Effector memory CD8-positive, alpha-beta T cell (primary cell): ENCODE measurements at places on chromosomes 11 and 22.

DNA sequence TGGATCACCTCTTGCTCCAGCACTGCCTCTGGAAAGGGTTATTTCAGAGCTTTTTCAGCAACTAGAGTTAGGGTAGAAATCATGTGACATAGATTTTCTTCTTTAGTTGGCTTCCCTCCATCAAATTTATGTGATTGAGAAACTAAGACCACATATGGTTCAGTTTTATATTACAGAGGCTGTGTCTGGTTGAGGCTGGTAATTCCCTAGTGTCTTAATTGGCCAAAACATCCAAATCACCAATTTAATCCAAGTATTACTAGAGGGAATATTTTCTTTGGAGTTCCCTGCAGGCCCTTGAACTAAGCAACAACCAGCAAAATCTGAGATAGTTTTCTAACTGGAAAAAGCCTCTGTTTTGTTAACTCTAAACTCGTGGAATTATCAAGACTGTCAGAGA lies 136.3 kb downstream of the ARHGAP42 start:
- no peak for DNase-seq

DNA sequence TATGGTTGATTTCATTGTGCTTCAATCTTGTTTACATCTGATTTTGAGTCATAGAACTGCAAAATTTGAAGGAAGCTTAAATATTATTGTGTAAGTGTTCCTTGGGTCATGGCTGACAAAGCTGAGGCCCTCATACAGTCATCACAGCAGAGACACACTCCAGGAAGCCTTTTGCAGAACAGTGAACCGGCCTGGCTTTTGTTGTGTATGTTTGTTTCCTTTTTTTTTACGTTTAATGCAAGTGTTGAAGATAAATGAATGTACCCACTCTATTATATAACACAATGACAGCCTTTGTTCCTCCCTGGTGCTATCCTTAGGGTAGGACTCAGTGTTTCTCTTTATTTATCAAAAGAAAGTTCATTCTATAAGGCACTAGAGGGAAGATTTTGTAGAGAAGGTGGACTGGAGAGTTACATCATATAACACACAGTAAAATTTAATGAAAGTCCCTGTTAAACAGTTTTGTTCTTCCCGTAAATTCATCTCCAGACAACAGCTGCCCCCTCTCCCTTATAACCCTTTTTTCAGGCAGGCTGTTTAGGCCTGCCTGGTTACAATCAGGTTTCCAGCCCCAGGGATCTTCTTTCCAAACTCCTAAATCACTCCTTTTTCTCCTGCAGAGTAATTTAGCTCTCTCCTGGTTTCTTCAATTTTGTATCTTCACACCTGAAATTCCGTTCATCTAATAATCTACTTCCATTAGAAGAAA lies 34.3 kb upstream of the CSTF3 start:
- no peak for DNase-seq

- no peak for DNase-seq
Observed at GRCh38 chr22:49886346-49887063, 31.7 kb downstream of the ALG12 start.

DNA sequence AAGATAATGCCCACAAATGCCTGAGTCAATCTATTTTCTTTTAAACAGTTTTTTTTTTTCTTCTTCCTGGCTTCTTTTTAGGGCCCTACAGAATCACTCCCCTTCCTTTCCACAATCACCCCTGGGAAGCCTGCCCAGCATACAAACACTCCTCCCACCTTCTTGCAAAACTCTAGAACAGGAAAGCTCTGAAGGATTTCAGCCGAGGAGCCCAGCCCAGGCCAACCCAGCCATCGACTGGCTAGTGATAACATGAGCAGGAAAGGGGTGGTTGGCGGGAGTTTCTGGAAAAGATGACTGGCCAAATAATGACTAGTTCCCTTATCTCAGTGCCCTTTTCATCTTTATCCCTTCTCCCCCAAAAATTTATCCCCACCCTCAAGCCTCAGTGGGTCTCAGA lies 68.2 kb downstream of the USP35 start:
- DNase-seq = no peak

- DNase-seq = no peak
Observed at GRCh38 chr11:114073007-114073827, 13.7 kb downstream of the ZBTB16 start.

DNA sequence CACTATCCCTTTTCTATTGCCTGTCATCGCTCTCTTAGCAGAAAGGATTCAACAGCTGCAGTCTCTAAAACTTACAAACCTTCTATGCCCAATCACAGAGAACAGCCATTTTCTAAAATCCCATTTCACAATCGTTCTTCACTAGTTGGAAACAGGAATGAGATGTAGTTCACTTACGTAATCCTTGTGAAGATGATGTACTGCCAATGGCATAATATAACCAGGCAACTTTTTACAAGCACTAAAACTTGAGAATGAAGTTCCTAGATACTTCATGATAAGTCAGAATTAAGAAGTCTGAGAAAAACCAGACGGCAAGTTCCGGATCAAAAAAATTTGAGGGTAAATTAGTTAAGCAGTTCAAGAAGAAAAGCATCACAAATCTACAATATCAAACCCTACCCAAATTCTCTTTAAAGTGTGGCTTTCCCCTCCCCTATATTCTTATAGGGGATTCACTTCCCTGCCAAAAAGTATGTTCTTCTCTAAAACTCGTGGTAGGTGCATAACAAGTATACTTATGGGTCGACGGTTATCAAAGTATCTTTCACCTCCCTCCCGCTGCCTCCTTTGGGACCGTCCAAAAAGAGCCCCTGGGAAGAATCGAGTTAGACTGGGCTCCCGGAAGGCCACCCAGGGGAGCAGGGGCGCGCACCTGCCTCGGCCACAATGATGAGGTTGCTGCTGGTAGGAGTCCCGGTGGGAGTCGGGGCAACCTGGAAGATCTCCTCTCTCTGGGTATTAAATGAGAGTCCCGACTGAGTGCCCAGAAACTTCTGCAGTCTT lies 666 bp downstream of the MSANTD4 start:
- no peak for DNase-seq

GRCh38 chr11:72617080-72617762 lies 57.0 kb downstream of the PDE2A start:
- no peak for DNase-seq

DNA sequence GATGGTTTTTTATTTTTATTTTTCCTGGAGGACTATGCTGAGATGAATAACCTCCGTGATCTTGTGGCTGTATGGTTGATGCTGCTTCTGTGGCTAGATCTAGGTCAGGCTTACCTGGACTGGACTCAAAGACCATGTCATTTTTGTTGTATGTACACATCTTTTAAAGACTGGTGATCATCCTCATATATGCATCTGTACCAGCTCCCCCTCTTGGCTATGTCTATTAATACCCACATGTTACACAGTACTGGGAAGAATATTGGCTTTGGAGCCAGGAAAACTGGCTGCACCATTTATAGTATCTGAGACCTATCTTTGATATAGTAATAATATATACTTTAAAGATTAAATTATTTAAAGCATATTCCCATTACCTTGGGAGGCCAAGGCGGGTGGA lies 18.4 kb upstream of the PITPNB start:
- DNase-seq = no peak

- no peak for DNase-seq
Observed at GRCh38 chr11:35822815-35823495, 120.9 kb upstream of the LDLRAD3 start.

DNA sequence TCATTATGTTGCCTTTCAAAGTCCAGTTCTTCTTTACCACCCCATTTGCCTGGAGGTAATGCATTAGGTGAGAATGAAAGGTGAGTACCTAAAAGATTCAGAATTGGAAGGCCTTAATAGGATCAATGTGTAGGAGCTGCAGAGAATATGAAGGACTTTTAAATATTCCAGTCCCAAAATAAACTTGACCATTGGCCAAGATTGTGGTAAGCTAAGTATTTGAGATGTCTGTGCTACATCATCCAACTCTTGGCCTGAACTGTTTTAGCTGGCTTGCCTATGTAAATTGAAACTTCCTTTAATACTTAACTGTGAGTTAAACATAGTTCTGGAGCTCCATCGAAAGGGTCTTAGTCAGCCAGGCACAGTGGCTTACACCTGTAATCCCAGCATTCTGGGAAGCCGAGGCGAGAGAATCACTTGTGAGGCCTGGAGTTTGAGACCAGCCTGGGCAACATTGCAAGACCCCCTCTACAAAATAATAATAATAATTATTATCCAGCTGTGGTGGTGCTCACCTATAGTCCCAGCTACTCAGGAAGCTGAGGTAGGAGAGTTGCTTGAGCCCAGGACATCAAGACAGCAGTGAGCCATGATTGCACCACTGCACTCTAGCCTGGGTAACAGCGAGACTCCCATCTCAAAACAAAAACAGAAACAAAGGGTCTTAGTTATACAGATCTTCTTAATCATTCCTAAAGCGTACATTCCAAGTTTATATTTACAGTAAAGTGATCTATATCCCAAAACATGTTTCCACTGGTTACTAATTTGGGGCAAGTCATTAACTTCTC lies 29.8 kb downstream of the MTMR3 start:
- DNase-seq = no peak

GRCh38 chr11:61626580-61627380 lies 45.9 kb upstream of the SYT7 start:
- DNase-seq = no peak

- no peak for DNase-seq
Observed at GRCh38 chr11:118673361-118674081, 5.9 kb downstream of the TREH start.

GRCh38 chr11:64428693-64429092 lies 69.7 kb downstream of the RPS6KA4 start:
- DNase-seq = no peak

- no peak for DNase-seq
Observed at GRCh38 chr22:39518996-39519680, 1.2 kb upstream of the ATF4 start.

- DNase-seq = no peak
Observed at GRCh38 chr22:22161924-22162851, 82.4 kb upstream of the VPREB1 start.

DNA sequence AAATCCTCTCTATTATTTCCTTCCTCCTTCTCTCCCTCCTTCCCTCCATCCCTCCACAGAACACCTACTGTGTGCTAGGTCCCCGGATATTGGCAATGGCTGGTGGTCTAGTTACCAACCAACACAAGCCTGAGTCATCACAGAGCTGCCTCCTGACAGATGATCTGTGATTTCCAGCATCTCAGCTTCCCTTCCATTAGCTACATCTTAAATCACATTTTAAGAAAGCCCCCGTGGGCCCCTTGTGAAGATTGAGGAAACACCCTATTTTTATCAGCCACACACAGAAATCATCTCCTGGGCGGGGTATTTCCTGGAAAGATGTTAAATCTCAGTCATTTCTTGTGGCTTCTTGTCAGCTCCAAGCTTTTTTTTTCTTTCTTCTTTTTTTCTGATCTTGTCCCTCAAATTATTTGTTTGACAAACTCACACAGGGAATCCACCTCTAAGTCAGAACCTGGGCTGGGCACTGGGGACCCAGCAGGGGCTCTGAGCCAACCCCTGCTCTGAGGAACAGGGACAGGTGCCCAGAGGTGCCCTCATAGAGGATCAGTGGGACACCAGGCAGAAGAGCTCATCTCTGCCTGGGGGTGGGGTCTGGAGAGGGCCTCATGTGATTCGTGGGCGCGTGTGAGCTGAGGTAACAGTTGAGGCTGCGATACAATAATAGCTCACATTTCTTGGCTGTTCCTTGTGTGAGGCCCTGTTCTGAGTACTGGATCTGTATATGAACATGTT lies 42.4 kb downstream of the CACNA1I start:
- no peak for DNase-seq

GRCh38 chr11:36098087-36098486 lies 154.2 kb downstream of the LDLRAD3 start:
- no peak for DNase-seq

DNA sequence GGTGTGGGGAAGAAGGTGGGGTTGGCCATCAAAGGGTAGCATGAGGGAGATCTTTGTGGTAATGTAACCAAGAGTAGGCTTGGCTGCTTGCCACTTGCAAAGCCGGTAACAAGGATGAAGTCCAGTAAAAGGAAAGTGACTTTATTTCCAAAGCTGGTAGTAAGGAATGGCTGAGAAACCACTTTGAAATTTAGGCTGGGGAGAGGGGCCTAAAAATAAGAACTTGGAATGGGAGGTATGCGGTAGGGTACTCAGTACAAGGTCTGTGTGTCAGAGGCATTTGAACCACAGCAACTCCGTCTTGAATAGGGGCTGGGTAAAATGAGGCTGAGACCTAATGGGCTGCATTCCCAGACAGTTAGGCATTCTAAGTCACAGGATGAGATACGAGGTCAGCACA lies 216.0 kb upstream of the ISX start:
- no peak for DNase-seq

DNA sequence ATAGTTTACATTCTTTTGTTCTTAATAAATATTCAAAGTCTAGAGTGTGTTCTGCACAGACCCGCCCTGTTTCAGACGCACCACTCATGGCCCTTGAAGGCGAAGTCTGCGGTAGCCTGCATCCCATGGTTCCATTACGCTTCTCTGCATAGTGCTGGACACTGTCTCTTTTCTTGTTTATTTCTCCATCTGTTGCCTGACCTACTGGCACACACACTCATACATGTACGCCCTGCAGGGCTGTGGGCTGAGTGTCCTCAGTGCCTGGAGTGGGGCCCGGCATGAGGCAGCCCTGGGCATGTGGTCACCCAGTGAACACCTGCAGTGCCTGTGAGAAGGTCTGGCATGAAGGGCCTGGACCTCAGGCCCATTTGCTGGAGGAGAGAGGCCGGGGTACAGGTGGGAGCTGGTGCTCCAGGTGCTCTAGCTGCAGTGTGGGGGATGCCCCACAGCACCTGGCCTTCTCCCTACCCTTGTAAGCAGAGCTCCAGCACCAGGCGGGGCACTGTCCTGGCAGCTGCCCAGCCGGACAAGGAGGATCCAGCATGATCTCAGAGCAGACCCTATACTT lies 404.1 kb downstream of the TBC1D22A start:
- DNase-seq = no peak

GRCh38 chr22:44890416-44891292 lies 119.2 kb downstream of the PHF21B start:
- DNase-seq = no peak

- no peak for DNase-seq
Observed at GRCh38 chr22:27745154-27745553, 56.4 kb downstream of the MN1 start.

- DNase-seq = no peak
Observed at GRCh38 chr11:68022531-68022930, 8.0 kb upstream of the NDUFS8 start.

DNA sequence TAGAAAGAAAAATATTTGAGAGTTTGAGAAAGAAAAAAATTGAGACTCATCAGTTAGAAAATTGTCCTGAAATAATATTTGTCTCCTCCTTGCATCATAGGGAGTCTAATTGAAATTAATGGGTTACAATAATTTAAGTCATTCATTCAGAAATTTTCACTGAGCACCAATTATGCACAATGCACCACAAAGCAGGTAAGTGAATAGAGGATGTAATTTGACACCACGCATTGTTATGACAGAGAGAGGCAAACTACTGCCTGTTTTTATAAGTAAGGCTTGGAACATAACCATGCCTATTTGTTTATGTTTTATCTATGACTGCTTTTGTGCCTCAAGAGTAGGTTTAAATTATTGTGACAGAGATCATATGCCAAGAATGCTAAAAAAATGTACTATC lies 537.9 kb upstream of the FAT3 start:
- no peak for DNase-seq

GRCh38 chr11:12811861-12812260 lies 137.6 kb downstream of the TEAD1 start:
- DNase-seq = no peak

GRCh38 chr22:32926600-32926999 lies 125.1 kb downstream of the TIMP3 start:
- DNase-seq = no peak

- DNase-seq = no peak
Observed at GRCh38 chr11:120590472-120590871, 78.9 kb downstream of the GRIK4 start.
